ENCODE measurements at places on chromosomes 5 and 9. TPM values are rescaled to one million over a fixed set of nuclear protein-coding genes. Genes with fewer than 3 reads are reported as not detected.

The DEPDC1B gene
- 35.3 TPM for total RNA-seq

The QRFP gene
- not detected for total RNA-seq

The SPATA31C1 gene
- not detected for total RNA-seq

The FOXD4 gene
- total RNA-seq = not detected

The GPRIN1 gene
- total RNA-seq = 12.3 TPM

The NEUROG1 gene
- not detected for total RNA-seq

The LCN12 gene
- not detected for total RNA-seq

The TPD52L3 gene
- total RNA-seq = not detected

The PKD2L2 gene
- total RNA-seq = not detected

The FCN1 gene
- total RNA-seq = not detected

The ZBTB34 gene
- 5.5 TPM for total RNA-seq

The NR4A3 gene
- total RNA-seq = 0.17 TPM

The LSM11 gene
- total RNA-seq = 9.0 TPM

The CACNA1B gene
- total RNA-seq = 0.23 TPM

The MYOZ3 gene
- not detected for total RNA-seq

The C9orf85 gene
- total RNA-seq = 66.3 TPM

The CCDC171 gene
- total RNA-seq = 0.57 TPM

The FAM169A gene
- 26.8 TPM for total RNA-seq

The PTGES gene
- 3.9 TPM for total RNA-seq

The OR1J2 gene
- not detected for total RNA-seq

The LRSAM1 gene
- total RNA-seq = 13.4 TPM

The PCDHB16 gene
- total RNA-seq = 4.8 TPM

The NTNG2 gene
- total RNA-seq = 1.9 TPM

The LAMC3 gene
- 3.8 TPM for total RNA-seq

The UBE2B gene
- 21.6 TPM for total RNA-seq

The ECM2 gene
- total RNA-seq = 0.17 TPM

The LHFPL2 gene
- total RNA-seq = 22.9 TPM

The ADAMTS6 gene
- total RNA-seq = 20.8 TPM

The ZDHHC11B gene
- under 0.01 TPM for total RNA-seq

The SYNPO gene
- 5.4 TPM for total RNA-seq

The LTC4S gene
- total RNA-seq = not detected

The UBE2D2 gene
- 140 TPM for total RNA-seq

All from Daoy (cell line).